Hematopoietic multipotent progenitor cell (in vitro differentiated cells): ENCODE measurements at places on chromosomes 1 and 21. TPM values are rescaled to one million over a fixed set of nuclear protein-coding genes. Genes with fewer than 3 reads are reported as not detected.

- DNase-seq = no peak
Observed at GRCh38 chr1:25342846-25343245, 4.7 kb downstream of the TMEM50A start.

- peak; percentile 68 for DNase-seq
Observed at GRCh38 chr1:101293461-101294051, 56.7 kb downstream of the S1PR1 start.

DNA sequence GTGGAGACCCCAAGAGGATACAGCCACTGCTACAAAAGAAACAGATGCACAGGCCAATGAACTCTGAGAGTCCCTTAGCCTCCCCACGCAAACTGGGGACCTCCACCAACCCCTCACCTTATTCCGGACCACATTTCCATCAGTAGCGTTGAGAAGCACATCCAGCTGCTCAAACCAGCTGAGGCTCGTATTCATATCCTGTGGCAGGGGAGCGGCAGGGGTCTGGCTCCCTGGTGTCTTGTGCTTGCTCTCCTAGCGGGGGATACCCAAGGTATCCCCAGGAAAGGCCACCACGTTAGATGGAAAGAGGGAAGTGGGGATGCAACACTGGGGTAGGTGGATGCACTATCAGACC, 481 bp downstream of the CCDC163 start:
- DNase-seq = no peak

- no peak for DNase-seq
Observed at GRCh38 chr1:168243198-168243597, 17.4 kb downstream of the SFT2D2 start.

DNA sequence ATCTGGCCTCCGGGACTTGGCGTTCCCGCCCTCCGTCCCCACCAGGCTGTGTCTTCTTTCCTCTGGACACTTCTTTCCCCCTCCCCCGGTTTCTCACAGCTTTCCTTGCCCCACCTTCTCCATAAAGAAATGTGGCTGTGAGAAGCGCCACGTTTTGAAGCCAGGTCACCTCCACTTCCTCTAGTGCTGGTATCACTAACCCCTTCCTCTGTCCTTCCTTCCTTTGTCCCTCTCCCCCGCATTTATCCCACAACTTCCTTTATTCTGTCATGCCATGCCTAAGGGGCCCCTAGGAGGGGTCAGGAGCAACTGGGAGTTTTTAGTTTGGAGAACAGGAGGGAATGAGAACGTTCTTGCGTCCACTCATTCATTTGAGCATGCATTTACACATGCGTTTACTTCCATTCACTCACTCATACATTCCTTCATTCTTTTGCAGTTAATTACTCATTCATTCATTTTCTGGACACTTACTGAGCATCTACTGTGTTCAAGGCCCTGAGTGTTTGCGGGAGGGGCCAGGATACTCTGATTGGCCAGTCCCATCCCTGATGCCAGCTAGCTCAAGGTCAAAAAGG, 5.0 kb upstream of the ACOT11 start:
- no peak for DNase-seq

DNA sequence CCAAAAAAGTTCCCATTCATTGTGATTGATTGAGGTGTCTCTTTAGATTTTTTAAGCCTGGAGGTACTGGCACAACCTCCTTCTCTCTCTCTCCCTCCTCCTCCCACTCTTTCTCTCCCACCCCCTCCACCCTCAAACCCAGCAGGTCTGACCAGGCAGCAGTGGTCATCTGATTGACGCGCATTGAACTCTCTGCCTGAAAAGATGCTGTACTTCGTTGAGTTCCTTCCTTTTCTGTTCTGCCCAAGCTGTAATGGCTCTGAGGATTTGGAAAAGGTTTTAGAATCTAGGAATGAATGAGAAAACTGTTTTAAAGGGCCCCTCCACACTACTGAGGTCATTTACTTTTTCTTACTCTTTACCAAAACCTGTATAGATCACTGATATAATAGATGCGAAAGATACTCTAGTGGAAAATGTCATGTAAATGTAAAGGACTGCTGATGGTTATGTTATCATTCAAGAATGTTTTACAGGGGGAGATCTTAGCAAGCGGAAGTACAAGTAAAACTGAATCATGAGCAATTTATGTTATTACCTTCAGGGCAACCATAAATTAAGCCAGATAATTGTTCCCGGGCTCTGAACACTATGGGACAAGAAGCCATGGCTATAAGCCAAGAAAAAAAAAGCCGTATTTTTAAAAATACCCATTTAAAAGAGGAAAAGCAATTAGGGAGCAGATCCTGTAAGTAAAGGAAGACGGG, 25.2 kb upstream of the DYRK1A start:
- DNase-seq = no peak

- DNase-seq = no peak
Observed at GRCh38 chr1:70427976-70428375, 16.9 kb downstream of the CTH start.

GSTM2 gene
- total RNA-seq = 20.7 TPM
